ENCODE measurements at places on chromosomes 1 and 21. TPM values are rescaled to one million over a fixed set of nuclear protein-coding genes. Genes with fewer than 3 reads are reported as not detected.

The ID3 gene
- total RNA-seq = 124 TPM

The VAV3 gene
- total RNA-seq = 12.1 TPM

The HJV gene
- total RNA-seq = 274 TPM

The TRAF3IP3 gene
- 0.16 TPM for total RNA-seq

The OR14K1 gene
- not detected for total RNA-seq

The PTPN7 gene
- total RNA-seq = 0.22 TPM

The HSD3B2 gene
- total RNA-seq = not detected

The COL8A2 gene
- 0.67 TPM for total RNA-seq

The KCNE2 gene
- total RNA-seq = not detected

The TRIM17 gene
- not detected for total RNA-seq

- peak overlapping the region; percentile 93 for H3K27ac ChIP-seq
- H3K4me1 ChIP-seq = peaks cover 76% of the 10 kb centered on the region
- peaks cover 22% of the 10 kb centered on the region for H3K36me3 ChIP-seq
Observed at GRCh38 chr1:10253755-10254154, 43.4 kb downstream of the KIF1B start.

DNA sequence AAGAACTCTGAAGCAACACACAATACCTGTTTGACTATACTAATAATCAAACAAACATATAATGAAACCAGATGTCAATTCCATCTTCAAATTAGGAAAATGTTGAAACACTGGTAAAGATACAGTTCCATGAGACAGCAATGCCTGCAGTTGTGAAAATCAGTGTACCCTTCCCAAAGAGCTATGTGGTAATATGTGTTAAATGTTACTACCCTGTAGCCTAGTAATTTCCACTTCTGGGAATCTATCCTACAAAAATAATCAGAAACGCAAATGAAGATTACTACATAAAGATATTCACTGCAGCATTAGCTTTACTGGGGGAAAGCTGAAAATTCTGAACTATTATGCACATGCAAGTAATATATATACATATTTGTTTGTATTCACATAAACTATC, 16.9 kb downstream of the GLIS1 start:
- no peak overlapping the region for H3K4me3 ChIP-seq
- H3K36me3 ChIP-seq = no peaks in the 10 kb centered on the region
- H3K27me3 ChIP-seq = no peaks in the 10 kb centered on the region

DNA sequence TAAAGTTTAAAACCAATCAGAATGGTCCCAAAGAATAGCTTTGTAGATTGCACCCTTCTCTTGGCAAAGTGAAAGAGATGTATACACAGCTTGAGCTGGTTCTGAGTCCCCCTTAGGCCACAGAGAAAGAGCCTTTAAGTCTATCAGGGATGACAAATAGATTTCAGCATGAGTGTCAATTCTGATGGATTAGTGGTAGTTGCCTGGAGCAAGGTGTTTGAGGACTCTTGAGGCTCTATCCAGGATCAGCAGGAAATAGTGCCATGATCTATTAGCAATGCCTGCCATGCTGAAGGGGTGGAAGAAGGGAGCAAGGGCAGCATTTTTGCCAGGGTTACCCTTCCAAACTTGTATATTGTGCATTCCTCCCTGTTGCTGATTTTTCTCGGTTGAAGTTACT, 116.6 kb downstream of the ATG4C start:
- H3K36me3 ChIP-seq = no peaks in the 10 kb centered on the region
- DNase-seq = no peak
- no peaks in the 10 kb centered on the region for H3K4me1 ChIP-seq
- H3K27me3 ChIP-seq = no peaks in the 10 kb centered on the region

- no peak for DNase-seq
- H3K27me3 ChIP-seq = no peaks in the 10 kb centered on the region
- H3K4me1 ChIP-seq = no peaks in the 10 kb centered on the region
Observed at GRCh38 chr1:221875004-221875330, 133.1 kb upstream of the DUSP10 start.

DNA sequence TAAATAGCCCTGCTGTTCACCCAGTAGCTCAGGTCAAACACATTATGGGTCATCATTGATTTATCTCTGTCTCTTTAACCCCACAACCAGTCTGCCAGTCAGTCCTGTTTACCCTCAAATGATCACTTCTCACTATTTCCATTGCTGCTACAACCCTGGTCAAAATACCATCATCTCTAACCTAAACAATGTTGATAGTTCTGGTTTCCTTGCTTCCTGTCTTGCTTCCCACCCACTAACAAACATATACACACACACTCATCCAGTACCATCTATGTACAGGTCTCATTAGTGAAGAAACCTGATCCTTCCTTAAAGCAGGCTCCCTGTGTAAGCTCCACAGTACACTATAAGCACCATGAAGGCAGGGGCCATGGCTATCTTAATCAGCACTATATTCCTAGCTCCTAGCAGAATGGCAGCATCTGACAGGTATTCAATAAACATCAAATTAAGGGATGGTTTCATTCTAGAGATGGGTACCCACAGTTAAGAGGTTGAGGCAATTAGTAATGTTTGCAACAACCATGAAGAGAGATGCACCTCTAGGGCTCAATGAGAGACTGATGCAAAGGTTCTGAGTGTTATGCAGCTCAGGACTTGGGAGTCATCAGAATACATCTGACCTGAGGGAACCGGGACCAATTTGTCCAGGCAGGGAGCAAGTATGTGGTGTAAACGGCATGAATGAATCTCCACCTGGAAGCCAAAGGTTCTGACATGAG, 10.0 kb upstream of the TGFBR3 start:
- H3K27me3 ChIP-seq = no peaks in the 10 kb centered on the region
- H3K4me3 ChIP-seq = no peak overlapping the region
- no peak for DNase-seq
- no peak overlapping the region for H3K27ac ChIP-seq
- H3K36me3 ChIP-seq = no peaks in the 10 kb centered on the region
- H3K4me1 ChIP-seq = peaks cover 11% of the 10 kb centered on the region

DNA sequence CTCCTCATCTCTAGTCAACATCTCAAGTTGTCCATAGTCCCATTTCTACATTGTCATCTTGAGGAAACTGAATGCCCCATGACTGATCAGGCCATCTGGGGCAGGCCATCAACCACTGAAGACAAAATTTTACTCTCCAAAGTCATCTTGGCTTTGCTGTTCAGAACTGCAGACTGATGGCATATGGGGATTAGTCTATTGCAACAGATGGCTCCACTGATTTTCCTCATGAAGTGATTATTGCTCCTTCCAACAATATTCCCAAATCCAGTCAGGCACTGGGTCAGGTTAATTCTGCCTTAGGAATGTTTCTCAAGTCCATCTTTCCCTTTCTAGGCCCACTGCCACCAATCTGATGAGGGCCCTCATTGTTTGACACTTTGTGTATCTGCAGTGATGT, 101.7 kb downstream of the ESRRG start:
- no peak overlapping the region for H3K4me3 ChIP-seq
- no peaks in the 10 kb centered on the region for H3K27me3 ChIP-seq
- no peaks in the 10 kb centered on the region for H3K36me3 ChIP-seq
- no peak for DNase-seq

GRCh38 chr1:211965108-211965805, 70.1 kb downstream of the INTS7 start:
- H3K4me3 ChIP-seq = no peak overlapping the region
- no peaks in the 10 kb centered on the region for H3K36me3 ChIP-seq
- H3K4me1 ChIP-seq = no peaks in the 10 kb centered on the region
- no peak for DNase-seq
- H3K27me3 ChIP-seq = no peaks in the 10 kb centered on the region

- no peak overlapping the region for H3K27ac ChIP-seq
- H3K36me3 ChIP-seq = no peaks in the 10 kb centered on the region
- H3K4me3 ChIP-seq = no peak overlapping the region
- DNase-seq = no peak
- H3K4me1 ChIP-seq = no peaks in the 10 kb centered on the region
Observed at GRCh38 chr1:235946571-235946981, 79.9 kb upstream of the LYST start.

DNA sequence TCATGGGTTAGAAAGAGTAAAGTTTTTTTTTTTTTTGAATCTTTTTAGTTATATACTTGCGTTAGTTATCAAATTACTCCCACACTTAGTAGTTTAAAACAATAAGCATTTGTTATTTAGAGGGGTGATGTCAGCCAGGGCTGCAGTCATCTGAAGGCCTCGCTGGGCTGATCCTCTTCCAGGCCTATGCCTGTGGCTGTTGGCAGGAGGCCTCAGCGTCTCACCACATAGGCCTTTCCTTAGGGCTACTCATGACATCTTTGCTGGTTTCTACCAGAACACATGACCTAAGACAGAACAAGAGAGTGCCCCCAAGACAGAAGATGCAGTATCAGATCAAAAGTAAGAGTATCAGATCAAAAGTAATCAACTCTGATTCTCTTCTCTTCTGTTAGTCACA, 167.4 kb downstream of the HHAT start:
- no peak for DNase-seq
- no peak overlapping the region for H3K4me3 ChIP-seq

GRCh38 chr1:74681449-74681848, 7.9 kb upstream of the ERICH3 start:
- H3K27me3 ChIP-seq = no peaks in the 10 kb centered on the region
- DNase-seq = no peak
- H3K36me3 ChIP-seq = no peaks in the 10 kb centered on the region
- no peak overlapping the region for H3K4me3 ChIP-seq
- H3K4me1 ChIP-seq = no peaks in the 10 kb centered on the region

- no peak for DNase-seq
- no peak overlapping the region for H3K27ac ChIP-seq
- H3K4me3 ChIP-seq = no peak overlapping the region
- H3K27me3 ChIP-seq = peaks cover 16% of the 10 kb centered on the region
- H3K36me3 ChIP-seq = no peaks in the 10 kb centered on the region
Observed at GRCh38 chr1:212584092-212584886, 24.3 kb upstream of the ATF3 start.

- H3K36me3 ChIP-seq = no peaks in the 10 kb centered on the region
- no peaks in the 10 kb centered on the region for H3K27me3 ChIP-seq
- no peak for DNase-seq
- peak overlapping the region; percentile 37 for H3K27ac ChIP-seq
- no peak overlapping the region for H3K4me3 ChIP-seq
- H3K4me1 ChIP-seq = peaks cover 11% of the 10 kb centered on the region
Observed at GRCh38 chr21:26954662-26955121, 12.2 kb downstream of the ADAMTS5 start.

- H3K4me1 ChIP-seq = no peaks in the 10 kb centered on the region
- H3K27ac ChIP-seq = no peak overlapping the region
- no peak for DNase-seq
- H3K27me3 ChIP-seq = no peaks in the 10 kb centered on the region
- no peak overlapping the region for H3K4me3 ChIP-seq
- H3K36me3 ChIP-seq = no peaks in the 10 kb centered on the region
Observed at GRCh38 chr1:206883876-206884275, 13.4 kb upstream of the IL24 start.

- H3K4me3 ChIP-seq = peak overlapping the region; percentile 82
- no peaks in the 10 kb centered on the region for H3K27me3 ChIP-seq
- H3K36me3 ChIP-seq = no peaks in the 10 kb centered on the region
- DNase-seq = no peak
Observed at GRCh38 chr1:170663404-170664092, 383 bp upstream of the PRRX1 start.

DNA sequence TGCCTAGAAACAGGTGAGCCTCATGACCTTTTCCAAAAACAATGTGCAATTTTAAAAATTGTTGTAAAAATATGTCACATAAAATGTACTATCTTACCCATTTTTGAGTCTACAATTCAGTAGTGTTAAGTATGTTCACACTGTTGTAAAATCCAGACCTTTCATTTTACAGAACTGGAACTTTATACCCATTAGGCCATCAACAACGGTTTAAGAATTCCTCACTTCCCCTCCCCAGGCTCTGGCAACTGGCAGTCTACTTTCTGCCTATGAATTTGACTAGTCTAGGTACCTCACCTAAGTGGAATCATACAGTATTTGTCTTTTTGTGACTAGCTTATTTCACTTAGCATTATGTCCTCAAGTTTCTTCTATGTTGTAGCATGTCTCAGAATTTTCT, 8.6 kb downstream of the CTSE start:
- no peak overlapping the region for H3K4me3 ChIP-seq

DNA sequence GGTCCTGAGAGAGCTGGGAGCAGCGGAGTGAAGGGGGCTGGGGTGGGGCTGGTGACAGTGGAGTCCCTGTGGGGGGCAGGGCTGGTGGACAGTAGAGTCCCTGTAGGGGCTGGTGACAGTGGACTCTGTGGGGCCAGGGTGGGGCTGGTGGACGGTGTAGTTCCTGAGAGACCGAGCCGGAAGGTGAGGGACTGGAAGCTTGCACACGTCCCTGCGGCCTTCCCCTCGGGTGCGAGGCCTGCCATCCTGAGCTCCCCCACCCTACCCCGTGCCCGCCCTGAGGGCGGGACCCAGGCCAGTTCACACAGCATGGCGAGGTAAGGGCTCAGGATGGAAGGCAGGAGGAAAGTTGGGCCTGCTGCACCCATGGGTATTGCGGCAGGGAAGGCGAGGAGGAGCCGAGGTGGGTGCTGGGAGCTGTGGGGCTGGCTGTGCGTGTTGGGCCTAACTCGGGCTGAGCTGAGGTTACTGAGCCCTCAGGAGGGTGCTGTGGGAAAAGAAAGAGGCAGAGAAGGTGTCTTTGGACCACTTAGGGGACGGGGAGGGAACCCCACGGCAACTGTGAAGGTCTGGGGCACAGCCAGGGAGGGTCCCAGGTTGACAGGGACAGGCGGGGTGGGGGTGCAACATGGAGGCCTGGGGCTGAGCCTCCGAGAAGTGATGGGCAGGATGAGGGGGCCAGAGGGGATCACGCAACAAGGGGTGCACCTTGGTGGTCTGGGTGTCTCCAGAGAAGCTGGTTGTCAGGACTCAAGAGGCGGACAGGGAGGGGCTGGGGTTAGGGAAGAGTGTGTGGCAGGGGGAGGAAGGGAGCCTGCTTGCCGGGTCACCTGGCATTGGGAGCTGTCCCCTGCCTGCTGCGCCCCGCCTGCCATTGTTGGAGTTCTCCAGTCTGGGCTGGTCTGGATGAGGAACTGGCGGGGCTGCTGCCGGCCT, 60.8 kb downstream of the PRKCZ start:
- no peak overlapping the region for H3K4me3 ChIP-seq
- H3K27ac ChIP-seq = no peak overlapping the region
- H3K4me1 ChIP-seq = no peaks in the 10 kb centered on the region
- H3K36me3 ChIP-seq = no peaks in the 10 kb centered on the region
- no peaks in the 10 kb centered on the region for H3K27me3 ChIP-seq
- DNase-seq = no peak

GRCh38 chr1:50369008-50369634, 54.1 kb downstream of the DMRTA2 start:
- no peaks in the 10 kb centered on the region for H3K27me3 ChIP-seq
- no peaks in the 10 kb centered on the region for H3K36me3 ChIP-seq
- no peaks in the 10 kb centered on the region for H3K4me1 ChIP-seq
- no peak overlapping the region for H3K27ac ChIP-seq

GRCh38 chr1:36968730-36969129, 65.6 kb downstream of the GRIK3 start:
- DNase-seq = no peak
- no peaks in the 10 kb centered on the region for H3K4me1 ChIP-seq
- no peak overlapping the region for H3K4me3 ChIP-seq
- H3K27ac ChIP-seq = no peak overlapping the region

GRCh38 chr1:26490155-26490554, 17.9 kb downstream of the HMGN2 start:
- H3K36me3 ChIP-seq = no peaks in the 10 kb centered on the region
- no peak for DNase-seq
- no peaks in the 10 kb centered on the region for H3K4me1 ChIP-seq
- no peaks in the 10 kb centered on the region for H3K27me3 ChIP-seq
- H3K4me3 ChIP-seq = no peak overlapping the region

GRCh38 chr1:189619682-189620332, 857.9 kb downstream of the BRINP3 start:
- H3K27ac ChIP-seq = no peak overlapping the region
- no peaks in the 10 kb centered on the region for H3K4me1 ChIP-seq
- no peaks in the 10 kb centered on the region for H3K27me3 ChIP-seq
- no peak for DNase-seq

GRCh38 chr1:188582911-188583532, 1754.3 kb downstream of the PLA2G4A start:
- no peak overlapping the region for H3K4me3 ChIP-seq
- H3K27me3 ChIP-seq = no peaks in the 10 kb centered on the region
- no peak for DNase-seq
- no peaks in the 10 kb centered on the region for H3K36me3 ChIP-seq
- no peak overlapping the region for H3K27ac ChIP-seq
